LoVo (cell line): ENCODE measurements at places on chromosomes 5 and 9.

- DNase-seq = no peak
These were observed 115.2 kb downstream of the TMC1 start for GRCh38 chr9:72636621-72637020.

DNA sequence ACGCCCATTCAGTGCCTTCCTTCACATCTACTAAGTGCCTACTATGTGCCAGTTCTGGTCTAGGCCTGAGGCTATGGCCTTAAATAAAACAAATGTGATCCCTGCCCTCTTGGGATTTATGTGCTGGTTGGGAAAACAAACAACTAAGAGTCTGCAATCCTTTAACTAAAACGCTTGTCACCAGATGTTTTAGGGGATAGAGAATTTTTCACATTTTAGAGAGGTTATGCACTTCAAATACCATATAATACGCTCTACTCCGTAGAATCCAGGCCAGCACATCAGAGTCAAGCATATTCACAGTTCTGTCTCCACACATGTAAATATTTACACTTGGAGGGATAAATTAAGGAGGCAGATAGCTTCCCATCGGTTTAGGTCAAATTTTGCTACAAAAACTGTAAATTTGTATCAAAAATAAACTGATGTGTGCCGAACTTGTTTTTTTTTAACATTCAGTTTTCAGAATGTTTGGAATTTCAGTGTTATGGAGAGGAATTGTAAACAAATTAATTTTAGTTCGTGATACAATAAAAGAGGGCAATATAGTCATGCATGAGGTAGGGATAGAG lies 22.0 kb upstream of the ADRA1B start:
- no peak for DNase-seq

DNA sequence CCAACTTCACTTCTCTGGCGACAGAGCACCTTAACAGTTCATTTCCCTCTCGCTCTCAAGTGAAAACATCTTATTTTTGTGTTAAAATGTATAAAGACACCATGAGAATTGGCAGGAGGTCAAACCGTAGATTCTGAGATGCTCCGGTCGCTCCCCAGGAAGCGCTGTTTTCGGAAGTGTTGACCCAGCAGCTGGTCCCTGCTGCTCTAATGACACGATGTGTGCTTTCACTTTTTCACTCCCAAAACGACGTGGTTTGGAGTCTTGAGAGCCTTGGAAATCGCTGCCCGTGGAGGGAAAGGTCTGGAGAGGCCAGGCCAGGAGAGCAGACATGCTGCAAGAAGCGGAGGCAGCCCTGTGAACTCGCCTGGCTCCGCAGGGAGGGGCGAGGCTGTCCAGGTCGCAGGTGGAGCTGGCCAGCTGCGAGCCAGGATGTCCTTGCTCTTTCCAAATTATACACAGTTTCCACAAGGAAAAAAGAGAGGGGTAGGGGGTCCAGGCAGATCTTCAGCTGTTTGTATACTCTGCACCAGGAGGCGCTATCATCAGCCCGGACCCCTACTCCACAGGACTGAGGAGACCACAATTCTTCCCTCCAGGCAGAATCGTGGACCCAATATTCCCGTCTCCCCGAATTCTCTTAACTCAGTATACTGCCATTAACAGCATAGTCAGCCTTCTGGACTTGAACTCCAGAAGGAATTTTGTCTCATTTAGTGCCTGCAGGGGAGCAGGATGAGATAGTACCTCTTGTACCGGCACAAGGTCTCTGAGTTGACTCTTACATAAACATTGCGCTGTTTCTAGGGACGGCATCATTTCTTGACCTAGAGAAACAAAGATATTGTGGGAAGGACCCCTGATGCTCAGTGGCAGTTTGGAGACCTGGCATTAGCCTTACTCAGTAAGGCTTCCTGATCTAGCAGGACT lies 248.6 kb upstream of the ANKRD55 start:
- DNase-seq = peak; percentile 5

GRCh38 chr5:126718236-126718868 lies 58.6 kb upstream of the LMNB1 start:
- no peak for DNase-seq

GRCh38 chr5:922436-923280 lies 30.0 kb downstream of the TRIP13 start:
- no peak for DNase-seq

DNA sequence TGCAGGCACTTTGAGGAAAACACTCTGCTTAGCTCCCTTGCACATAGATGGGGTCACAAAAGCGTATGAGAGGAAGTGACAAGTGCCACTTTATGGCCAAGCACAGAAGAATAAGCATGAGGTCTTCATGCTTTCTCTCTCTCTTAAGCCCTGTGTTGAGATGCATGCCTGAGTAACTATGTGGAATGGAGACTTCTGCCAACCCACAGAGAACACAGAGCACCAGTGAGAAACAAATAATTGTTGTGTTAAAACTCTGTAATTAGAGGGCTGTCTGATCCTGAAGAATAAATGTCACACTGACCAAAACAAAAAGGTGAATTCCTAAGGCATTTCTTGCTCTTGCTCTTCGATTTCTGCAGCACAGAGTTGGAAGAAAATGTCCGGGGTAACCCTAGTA lies 488.5 kb downstream of the CTNND2 start:
- DNase-seq = no peak
